ENCODE measurements at places on chromosomes 16 and 17. TPM values are rescaled to one million over a fixed set of nuclear protein-coding genes. Genes with fewer than 3 reads are reported as not detected.

NACA2 gene
- total RNA-seq, result not detected

HSD17B1 gene
- 2.6 TPM for total RNA-seq

PABPN1L gene
- total RNA-seq, result not detected

HLF gene
- 0.51 TPM for total RNA-seq

MNT gene
- 8.4 TPM for total RNA-seq

KRT27 gene
- not detected for total RNA-seq

C16orf54 gene
- total RNA-seq, result not detected

SLC52A1 gene
- total RNA-seq, result 0.66 TPM

SLC13A2 gene
- not detected for total RNA-seq

TBC1D3I gene
- total RNA-seq, result 0.51 TPM

FOXC2 gene
- total RNA-seq, result 0.26 TPM

HERPUD1 gene
- total RNA-seq, result 117 TPM

TPSAB1 gene
- total RNA-seq, result not detected

PSMD12 gene
- total RNA-seq, result 19.3 TPM

PPP1R27 gene
- total RNA-seq, result under 0.01 TPM

ITGAL gene
- not detected for total RNA-seq

ADAMTS18 gene
- not detected for total RNA-seq

GP1BA gene
- not detected for total RNA-seq

MYO1D gene
- total RNA-seq, result 32.1 TPM

ASPA gene
- 4.6 TPM for total RNA-seq

Data from fibroblast of lung (primary cell).